ENCODE measurements at places on chromosomes 5 and 9.

GRCh38 chr5:81146031-81146430 lies 87.1 kb upstream of the CKMT2 start:
- no peak for DNase-seq

DNA sequence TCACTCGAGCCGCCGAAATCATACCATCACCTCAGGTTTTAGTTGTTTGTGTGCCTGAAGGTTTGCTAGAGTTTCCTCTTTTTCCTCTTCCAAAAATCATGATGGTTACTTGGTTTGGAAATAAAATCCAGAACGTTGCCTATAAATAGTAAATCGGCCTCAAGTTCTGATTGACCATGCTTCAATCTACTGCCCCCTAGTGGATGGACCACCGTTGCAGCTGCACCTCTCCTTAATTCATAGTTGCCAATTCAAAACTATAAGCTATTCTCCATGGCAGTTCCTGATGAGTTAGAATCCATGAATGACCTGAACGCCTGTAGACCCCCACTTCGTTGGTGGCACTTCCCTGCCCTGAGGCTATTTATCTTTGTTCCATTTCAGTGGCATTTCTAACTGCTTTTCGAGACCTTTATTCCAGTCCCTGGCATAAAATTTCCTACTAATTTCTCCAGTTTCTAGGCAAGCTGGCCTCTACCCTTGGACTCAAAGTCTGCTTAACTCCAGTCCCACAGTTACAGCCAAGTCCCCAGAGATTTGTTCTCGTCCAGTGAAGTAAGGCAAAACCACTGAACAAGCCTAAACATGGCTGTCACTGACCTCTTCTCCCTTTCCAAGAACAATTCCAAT lies 422.6 kb downstream of the EFNA5 start:
- DNase-seq, result no peak

DNA sequence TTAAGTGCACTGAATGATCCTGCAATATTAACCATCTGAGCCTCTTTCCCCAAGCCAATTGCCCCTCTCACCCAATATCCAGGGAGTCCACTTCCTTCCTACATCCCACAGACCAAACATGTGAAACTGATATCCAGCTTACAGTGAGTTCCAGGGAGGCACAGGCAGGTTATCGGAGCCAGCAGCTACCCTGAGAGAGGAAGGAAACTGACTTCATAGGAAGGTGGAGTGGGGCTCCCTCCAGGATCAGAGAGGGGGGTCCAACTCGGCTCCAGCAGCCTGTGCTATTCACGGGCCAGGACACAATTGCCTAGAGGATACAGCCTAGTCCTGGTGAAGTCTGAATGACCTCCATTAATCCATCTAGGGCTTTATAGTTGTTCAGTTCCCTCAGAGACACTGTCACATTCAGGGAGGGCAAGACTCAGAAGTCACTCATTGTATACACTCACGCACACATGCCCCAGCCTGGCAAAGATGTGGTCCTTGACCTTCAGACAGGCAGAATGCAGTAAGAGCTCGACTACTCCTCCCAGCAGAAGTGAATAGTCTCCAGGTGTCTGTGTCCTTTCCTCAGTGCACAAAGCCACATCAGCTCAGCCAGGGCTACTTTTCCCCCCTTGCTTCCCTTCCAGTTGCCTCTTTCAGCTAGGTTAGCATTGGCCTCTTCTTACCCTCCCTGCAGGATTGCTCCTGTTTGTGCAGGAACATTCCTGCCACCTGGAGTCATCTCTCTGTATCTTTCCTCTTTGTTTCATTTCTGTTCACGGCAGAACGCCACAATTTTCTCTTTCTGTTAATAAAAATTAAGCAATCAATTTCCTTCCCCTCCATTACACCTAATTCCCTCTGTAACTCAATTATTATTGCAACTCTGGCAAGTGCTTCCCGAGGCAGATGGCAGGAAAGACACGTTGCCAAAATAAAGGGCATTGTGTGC lies 501.7 kb downstream of the ARHGEF28 start:
- no peak for DNase-seq

GRCh38 chr9:128365525-128365924 lies 5.6 kb upstream of the URM1 start:
- DNase-seq, result no peak

DNA sequence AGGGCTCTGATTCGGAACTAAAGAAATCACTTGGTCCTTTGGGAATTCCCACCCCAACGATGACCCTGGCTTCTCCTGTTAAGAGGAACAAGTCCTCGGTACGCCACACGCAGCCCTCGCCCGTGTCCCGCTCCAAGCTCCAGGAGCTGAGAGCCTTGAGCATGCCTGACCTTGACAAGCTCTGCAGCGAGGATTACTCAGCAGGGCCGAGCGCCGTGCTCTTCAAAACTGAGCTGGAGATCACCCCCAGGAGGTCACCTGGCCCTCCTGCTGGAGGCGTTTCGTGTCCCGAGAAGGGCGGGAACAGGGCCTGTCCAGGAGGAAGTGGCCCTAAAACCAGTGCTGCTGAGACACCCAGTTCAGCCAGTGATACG lies 83.4 kb downstream of the GOLPH3 start:
- DNase-seq, result no peak

DNA sequence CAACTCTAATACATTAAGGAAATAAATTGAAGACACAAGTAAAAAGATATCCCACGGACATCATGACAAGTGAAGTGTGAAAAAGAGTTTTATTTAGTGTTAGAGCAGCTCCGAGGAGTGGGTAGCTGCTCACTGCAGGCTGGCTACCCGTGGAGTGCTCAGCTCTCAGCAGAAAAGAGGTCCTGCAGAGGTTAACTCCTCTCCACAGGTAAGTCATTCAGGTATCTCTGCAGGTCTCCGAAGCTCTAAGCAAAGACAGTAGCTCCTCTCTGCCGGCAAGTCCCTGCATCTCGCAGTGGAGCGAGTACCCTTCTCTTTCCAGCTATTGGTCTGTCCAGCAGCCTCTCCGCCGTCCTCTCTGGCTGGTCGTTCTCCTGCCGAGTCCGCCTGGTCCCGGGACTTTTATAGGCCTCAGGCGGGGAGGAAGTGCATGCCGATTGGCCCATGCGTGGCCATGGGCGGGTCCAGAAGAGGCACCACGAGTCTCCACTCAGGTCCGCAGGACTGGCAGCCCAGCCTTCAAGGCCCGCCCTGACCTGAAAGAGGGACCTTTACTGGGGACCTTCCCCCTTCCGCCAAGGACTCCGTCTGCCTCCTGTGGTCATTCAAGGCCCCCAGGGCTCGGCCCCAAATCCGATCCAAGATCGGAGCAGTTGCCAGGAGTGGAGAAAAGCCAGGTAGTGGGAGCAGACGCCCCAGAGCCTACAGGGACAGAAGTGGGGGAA lies 29.9 kb downstream of the BTNL9 start:
- no peak for DNase-seq

GRCh38 chr9:131721076-131721475 lies 18.8 kb downstream of the RAPGEF1 start:
- DNase-seq, result no peak

GRCh38 chr5:111194925-111195324 lies 29.3 kb upstream of the CAMK4 start:
- no peak for DNase-seq

GRCh38 chr5:114418176-114419066 lies 56.6 kb downstream of the KCNN2 start:
- no peak for DNase-seq

GRCh38 chr9:121592265-121592664 lies 59.2 kb upstream of the DAB2IP start:
- DNase-seq, result no peak

DNA sequence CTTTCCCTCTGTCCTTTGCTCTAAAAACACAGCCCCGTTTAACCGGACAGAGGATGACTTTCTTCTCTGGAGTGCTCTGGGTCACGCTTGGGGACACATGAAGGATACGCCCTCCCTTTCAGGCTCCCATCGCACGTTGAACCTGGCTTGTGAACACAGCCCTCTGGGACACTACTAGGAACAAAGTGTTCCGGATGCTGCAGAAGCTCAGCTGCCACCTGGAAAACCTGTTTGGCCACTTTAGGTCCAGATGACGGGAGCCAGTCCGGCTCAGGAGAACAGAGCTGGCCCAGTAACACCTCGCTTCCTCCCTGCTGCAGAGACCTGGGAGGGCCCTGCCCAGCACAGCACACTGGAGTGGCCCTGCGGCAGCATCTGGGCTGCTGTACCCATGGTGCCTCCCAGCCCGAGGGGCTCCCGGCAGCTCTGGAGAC lies 60.1 kb downstream of the GADD45G start:
- DNase-seq, result no peak

- no peak for DNase-seq
Measured at GRCh38 chr5:180639741-180640610, 9.4 kb downstream of the FLT4 start.

DNA sequence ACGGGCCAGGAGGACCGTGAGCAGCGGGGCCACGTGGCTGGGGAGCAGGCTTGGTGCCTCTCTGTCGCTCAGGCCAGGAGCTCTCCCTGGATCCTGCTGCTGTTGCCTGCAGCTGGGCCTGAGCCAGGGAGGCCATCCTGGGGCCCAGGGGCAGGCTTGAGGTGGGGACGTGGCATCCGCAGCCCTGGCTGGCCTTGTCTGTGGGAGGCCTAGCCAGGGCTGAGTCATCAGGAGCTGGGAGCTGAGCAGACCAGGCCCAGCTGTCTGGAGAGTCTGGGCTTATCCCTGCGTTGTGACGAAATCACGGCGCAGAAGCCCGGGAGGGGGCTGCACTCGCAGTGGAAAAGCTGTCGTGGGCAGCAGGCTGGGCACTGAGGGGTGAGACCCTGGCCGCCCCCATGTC lies 138.8 kb upstream of the COL5A1 start:
- DNase-seq, result no peak

GRCh38 chr5:107393851-107394250 lies 276.9 kb downstream of the EFNA5 start:
- no peak for DNase-seq

GRCh38 chr9:121529237-121529987 lies 29.8 kb upstream of the GGTA1 start:
- DNase-seq, result no peak

- no peak for DNase-seq
Measured at GRCh38 chr5:77400645-77401044, 91.5 kb downstream of the WDR41 start.

DNA sequence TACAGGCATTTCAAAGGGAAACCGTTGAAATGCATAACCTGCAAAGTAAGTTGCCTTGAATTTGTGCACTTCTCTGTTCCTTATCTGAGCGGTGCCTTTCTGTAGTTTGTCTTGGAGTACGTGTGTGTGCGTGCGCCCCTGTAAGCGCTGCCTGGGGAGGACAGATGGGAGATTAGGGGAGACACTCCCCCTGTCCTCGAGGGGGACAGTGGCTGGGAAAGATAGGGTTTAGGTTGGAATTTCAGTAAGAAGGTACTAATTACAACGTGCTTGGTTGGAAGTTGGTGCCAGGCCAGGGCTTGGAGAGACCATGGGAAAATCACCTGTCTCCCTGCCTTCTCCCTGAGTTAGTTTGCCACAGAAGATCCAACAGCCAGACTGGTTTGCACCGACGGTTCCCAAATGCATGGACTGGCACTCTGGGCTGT lies 73.2 kb downstream of the PIK3R1 start:
- DNase-seq, result no peak

DNA sequence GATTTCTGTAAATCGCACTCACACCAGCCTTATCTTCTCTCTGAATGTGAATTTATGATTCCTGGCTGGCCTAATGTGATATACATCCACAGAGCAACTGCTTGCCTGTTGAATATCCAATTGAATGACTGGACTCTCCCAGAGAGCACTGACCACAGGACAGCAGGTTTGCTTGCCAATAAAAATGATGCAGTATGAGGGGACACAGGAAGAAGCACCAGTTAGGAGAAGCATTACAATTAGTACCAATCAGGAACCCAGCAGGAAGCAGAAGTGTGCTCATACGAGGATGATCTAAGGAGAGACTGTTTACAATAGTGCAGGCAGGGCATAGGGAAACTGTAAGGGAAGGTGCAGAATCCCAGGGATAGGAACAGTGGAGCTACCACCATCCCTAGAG lies 127.2 kb upstream of the ZNF366 start:
- no peak for DNase-seq
